Stimulated activated CD4-positive, alpha-beta T cell treated with anti-CD3 and anti-CD28 coated beads, Interleukin-1b, Interleukin-23, amount 100 ng/mL, for 24 hours (primary cell): ENCODE measurements at places on chromosomes 11 and 22.

- no peak for DNase-seq
These were observed 978 bp downstream of the FLI1 start for GRCh38 chr11:128694618-128695481.

- DNase-seq: no peak
These were observed 2.6 kb downstream of the SPATA19 start for GRCh38 chr11:133842730-133843129.

DNA sequence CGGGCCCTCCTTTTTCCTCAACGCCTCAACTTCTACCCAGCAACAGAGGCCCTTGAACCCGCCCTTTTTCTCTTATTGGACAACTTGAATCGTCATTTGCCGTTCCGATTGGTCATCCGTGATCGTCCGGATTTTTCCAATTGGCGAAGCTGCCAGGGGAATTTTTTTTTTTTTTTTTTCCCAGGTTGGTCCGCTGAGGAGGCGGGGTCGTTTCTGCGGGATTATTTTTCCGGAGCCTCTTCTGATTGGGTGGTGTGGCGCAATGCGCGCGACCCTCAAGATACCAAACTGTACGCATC, 465 bp upstream of the TTC9C start:
- peak; percentile 67 for DNase-seq

GRCh38 chr22:44419429-44419828, 78.6 kb downstream of the RTL6 start:
- no peak for DNase-seq

DNA sequence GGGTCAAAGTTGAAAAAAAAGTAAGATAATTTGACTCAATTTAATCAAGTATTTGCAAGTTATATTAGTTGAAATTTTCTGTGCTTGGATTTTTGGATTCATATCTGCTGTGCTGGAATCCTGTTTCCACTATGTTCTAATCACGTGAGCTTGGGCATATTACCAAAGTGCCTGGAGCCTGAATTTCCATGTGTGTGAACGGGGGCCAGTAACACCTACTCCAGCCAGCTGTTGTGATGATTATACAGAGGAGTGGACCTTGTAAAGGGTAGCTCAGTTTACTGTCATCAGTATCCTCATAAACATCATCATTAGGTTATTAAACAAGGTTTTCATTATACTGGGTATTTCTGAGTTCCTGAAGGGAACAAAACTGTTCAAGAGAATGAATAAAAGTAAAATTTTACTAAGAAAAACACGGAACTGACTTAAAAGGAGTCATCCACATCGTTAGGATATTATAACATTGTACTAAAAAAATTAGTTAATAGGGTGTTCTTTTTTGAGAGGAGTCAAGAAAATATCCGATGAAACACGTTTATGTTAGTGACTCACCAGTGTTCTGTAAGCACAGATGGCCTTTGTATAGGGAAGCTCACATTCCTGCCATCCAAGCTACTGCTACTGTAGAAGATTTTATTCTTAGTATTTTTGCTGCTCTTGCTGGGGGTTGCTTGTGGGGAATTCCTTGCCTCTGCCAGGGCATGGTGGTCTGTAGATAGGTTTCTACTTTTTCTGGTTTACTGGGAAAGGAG, 144.1 kb downstream of the ARHGAP42 start:
- DNase-seq: no peak

GRCh38 chr11:120212259-120212878, 1.5 kb downstream of the OAF start:
- DNase-seq: no peak

DNA sequence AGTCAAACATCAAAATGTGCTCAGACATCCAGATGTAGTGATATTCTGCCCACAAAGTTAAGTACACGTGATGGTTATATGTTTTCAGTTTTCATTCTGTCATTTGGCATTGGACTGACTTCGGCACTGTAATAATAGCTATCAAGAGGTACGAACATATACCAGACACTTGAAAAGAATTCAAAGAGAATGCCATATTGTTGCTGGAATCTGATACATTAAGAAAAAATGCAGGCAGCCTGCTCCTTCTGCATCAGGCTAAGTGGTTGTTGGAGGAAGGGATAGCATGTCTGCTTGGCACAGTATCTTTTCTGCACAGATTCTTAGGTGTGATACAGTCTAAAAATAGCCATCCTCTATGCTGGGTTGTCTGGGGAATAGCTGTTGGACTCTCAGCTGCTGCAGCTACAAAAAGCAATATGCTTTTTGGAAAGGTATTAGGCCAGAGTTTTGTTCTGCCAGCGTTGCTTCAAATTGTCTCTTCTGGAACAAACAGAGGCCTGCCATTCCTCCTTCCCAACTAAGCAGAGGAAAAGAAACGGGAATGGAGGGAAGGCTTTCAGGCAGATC, 892.6 kb downstream of the TBC1D22A start:
- DNase-seq: no peak

DNA sequence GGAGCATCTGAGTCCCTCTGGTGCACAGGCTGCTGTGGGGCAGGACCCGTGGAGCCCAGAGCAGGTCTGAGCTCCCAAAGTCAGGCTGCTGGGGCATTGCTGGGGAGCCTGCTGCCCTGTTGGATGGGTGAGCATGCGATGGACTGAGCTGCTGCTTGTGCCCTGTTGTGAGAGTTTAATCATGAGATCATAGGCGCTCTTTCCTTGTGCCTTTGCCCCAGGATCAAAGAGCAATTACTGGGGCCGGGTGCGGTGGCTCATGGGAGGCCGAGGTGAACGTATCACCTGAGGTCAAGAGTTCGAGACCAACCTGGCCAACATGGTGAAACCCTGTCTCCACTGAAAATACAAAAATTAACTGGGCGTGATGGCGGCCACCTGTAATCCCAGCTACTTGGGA, 37.5 kb downstream of the MUC6 start:
- no peak for DNase-seq

DNA sequence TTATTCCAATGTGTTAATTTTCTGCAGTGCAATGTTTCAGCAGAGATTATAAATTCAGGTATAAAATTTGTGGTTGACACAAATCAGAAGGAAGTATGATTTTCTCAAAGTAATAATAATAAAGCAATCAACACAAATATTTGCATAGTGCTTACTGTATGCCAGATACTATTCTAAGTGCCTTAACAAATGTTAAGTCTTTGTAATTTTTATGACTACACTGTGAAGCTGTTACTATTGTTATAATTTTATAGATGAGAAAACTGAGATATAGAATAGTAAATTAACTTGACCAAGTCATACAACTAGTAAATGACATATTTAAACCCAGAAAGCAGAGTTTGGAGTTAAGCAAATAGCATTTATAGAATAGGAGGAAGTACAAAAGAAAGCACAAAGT, 16.4 kb upstream of the OR6X1 start:
- no peak for DNase-seq

- DNase-seq: no peak
These were observed 3.0 kb upstream of the WEE1 start for GRCh38 chr11:9570313-9571025.

GRCh38 chr11:91312541-91312940, 912.1 kb upstream of the FAT3 start:
- no peak for DNase-seq

GRCh38 chr11:103703437-103703836, 333.0 kb upstream of the DDI1 start:
- no peak for DNase-seq

- DNase-seq: no peak
These were observed 483.3 kb upstream of the ARHGAP42 start for GRCh38 chr11:100203789-100204188.

DNA sequence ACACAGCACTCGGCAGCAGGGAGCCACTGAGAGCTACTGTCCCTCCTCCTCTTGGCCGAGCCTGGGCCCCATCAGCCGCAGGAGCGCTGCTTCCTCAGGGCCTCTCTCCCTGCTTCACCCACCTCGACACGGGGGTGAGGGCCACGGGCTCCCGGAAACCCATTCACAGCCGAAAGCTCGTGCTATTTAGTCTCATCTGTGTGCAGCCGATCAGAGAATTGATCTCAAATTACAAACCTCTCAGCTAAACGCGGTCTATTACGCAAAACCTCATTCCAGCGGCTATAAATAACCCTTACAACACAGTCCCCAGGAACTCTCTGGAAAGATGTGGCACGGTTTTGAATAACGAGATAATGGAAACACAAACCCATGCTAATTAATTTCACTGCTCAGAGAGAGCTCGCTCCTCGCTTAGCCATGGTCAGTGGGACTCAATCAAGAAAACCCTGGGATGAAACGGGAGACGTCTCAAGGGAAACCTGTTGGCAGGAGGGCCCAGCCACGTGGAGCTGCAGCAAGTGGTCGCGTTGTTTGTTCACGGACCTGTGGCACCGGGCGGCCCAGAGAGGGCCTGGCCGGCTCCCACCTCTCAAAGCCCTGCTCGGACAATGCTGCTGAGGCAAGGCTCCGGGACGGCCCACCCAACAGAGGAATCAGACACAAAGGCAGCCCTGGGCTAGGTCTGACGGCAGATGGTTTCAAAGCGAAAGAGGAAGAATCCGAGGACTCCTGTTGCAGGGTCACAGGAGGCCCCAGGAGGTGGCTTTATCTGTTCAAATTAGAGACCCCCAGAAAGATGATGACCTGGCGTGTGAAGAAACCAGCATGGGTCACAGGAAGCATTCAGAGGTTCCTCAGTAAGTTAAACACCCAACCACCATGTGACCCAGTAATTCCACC, 210.5 kb downstream of the CTTN start:
- DNase-seq: no peak

DNA sequence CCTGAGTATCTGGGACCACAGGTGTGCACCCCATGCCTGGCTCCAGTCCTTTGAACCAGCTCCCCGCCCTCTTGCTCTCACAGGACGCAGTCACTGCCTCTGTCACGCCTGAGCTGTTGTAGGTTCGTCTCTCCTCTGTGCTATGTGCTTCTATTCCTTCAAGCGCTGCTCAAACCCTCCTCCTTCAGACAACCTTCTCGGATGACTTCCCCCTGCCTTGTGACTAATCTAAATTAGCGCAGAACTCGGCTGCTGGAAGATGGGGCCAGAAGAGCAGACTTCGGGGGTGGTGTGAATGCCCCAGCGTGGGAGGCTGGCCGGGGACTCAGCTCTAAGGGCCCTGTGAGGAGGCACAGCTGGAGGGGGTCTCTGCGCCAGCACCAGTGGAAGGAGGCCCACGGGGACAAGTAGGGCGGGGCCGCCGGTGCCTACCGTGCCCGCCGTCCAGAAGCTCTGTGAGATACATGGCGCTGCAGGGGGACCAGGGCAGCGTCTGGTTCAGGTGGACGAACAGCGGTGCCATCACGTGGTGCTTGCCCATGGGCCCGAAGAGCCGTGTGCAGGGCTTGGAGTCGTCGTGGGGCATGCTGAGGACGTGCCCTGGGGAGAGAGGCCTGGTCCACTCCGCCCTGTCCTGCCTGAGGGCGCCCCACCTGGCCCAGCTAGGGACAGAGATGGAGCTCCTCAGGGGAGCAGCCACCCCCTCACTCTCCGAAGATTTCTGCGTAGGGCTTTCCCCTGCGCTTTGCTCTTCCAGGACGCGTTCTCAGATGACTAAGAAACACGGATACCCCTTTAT, 12.5 kb downstream of the ADAMTS8 start:
- no peak for DNase-seq

DNA sequence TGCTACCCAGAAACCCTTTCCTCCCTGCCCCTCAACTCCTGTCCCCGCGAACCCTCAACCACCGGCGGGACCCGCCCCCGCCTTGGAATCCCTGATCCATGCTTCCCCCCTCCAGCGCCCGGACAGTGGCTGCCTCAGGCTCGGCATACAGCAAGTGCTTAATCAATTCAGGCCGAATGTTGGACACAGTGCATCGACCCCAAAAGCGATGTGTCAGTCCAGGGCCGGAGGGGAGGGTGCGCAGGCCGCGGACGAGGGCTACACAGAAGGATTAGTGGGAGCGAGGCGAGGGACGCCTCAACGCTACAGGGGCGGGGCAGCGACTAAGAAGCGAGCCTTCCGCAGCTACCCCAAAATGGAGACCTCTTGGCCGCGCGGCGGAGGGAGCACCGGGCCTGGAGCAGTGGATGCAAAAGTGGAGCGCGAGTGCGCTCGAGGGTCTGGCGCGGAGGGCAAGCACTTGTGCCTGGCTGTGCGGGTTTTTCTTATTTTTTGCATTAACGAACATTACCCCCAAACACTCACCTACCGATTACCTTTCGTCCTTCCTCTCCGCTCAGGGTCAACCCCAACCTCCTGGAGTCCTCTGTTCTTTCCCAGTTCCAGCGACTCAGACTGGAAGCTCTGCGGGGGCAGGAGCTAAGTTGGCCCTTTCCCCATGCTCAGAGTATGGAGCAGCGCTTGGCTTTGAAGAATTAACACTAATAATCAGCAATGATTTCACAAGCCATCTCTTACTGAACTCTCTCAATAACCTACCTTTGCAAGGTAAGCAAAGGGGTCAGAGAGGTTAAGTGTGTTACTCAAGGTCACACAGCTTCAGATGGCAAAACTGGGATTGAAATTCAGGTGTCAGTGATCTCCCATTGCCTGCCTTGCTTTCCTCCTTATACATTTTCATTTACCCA, 30.0 kb upstream of the WNT11 start:
- DNase-seq: no peak

DNA sequence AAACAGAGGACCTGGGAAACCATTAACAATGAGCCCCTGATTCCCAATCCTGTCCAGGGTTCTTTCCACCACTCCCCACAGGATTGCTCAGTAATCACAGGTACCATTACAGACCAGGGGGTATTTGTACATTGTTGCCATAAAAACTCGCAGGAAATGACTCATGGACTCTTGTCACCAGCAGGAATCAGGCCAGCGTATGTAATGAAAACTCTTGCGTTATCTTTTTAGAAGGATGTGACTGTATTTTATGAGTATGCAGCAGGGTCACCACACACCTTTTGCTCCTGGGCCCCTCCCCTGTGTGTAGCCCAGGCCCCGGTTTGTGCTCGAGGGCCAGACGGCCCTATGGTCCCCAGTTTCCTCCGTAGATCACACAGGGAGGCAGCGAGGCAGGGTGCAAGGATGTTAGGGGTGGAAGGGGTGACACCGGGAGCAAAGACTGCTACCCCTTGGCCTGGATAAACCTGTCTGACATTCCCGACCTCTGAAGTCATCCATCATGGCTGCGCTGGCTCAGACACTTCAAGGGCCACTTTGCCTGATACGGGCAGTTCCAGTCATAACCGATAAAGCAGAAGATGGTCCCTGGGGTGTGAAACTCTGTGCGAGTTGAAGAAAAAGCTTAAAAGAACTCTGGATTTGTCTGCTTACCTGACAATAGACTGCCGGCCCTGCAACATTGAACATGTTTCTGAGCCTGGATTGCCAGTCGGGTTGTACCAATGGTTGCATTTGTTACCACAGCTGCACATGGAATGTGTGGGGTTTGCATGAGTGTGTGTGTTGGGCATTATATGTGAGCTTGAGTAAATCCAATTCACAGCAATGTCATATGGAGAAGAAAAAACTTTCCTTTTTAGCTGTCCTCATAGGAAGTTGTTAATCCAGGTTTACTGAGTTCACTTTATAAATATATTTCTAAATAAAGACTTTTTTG, 56.9 kb downstream of the MICAL2 start:
- DNase-seq: no peak

GRCh38 chr22:30868663-30869385, 99.8 kb downstream of the MORC2 start:
- DNase-seq: no peak

DNA sequence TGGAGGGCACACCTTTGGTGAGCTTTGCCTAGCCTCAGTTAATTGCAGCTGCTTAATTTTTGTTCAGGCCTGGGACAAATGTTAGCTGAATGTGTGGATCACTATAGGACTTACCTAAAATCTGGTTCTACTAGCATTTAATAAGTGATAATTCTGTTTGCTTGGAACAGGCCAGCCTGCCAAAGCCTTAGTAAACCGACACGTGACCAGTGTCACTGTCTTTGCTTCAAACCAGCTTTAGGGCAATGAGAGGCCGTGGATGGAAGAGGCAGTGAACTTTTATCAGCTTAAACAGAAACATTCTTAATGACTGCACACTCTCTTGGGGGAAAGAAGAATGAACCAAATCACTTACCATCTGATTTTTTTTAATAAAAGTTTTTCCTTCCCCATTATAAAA, 10.8 kb downstream of the PARVA start:
- no peak for DNase-seq
